Naive thymus-derived CD4-positive, alpha-beta T cell (primary cell): ENCODE measurements at places on chromosomes 12 and 14. TPM values are rescaled to one million over a fixed set of nuclear protein-coding genes. Genes with fewer than 3 reads are reported as not detected.

The SFSWAP gene
- 97.4 TPM for total RNA-seq

The STXBP6 gene
- not detected for total RNA-seq

The NAA25 gene
- total RNA-seq, result 42.1 TPM

The DNAI7 gene
- total RNA-seq, result 0.49 TPM

The GPD1 gene
- 1.1 TPM for total RNA-seq

The TMTC2 gene
- total RNA-seq, result 3.1 TPM

The CCDC175 gene
- not detected for total RNA-seq

The IFNG-AS1 gene
- total RNA-seq, result 1.8 TPM

The MGAT4C gene
- total RNA-seq, result not detected

DNA sequence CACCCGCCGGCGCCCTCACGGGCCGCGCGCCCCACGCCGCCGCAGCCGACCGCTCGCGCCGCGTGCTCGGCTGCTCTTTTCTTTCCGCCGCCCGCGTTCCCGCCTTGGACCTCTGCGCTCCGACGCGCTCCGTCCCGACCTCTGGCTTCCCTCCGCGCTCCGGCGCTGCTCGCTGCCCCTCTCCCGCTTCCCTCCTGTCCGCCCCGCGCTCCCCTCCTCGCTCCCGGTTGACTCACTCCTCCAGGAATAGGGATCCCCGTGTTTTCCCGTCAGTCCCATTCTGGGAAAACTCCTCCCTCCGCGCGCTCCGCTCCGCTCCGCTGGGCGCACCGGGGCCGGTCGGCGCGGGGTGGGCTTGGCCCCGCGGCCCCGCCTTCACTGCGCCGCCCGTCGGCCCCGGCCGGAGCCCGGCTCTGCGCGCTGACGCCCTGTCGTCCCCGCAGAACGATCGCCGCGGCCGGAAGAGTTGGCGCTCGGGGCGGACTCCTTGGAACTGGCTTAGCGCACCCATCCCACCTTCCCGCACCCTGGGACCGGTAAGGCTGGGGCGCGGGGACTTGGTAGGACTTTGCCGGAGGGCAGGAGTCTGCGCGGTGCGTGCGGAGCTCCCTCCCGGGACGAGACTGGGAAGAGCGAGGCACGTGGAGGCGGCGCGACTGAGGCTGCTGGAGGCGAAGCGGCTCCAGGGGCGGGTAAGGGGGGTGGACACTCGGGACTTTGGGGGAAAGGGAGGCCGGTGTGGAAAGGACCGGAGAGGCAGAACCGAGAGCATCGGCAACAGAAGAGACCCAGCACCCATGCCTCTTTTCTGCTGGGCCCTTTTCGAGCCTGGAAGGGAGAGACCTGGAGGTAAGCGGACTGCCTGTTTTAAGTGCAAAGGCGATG, 550 bp downstream of the TEAD4 start:
- no peak overlapping the region for H3K4me3 ChIP-seq
- no peaks in the 10 kb centered on the region for H3K4me1 ChIP-seq
- H3K27me3 ChIP-seq, result peaks cover 6% of the 10 kb centered on the region
- no peak for DNase-seq
- no peaks in the 10 kb centered on the region for H3K36me3 ChIP-seq
- H3K27ac ChIP-seq, result no peak overlapping the region

GRCh38 chr14:63492391-63492790, 50.8 kb downstream of the PPP2R5E start:
- DNase-seq, result no peak
- H3K4me3 ChIP-seq, result no peak overlapping the region
- no peak overlapping the region for H3K27ac ChIP-seq
- no peaks in the 10 kb centered on the region for H3K27me3 ChIP-seq
- no peaks in the 10 kb centered on the region for H3K4me1 ChIP-seq

- no peak for DNase-seq
- no peak overlapping the region for H3K27ac ChIP-seq
- H3K36me3 ChIP-seq, result no peaks in the 10 kb centered on the region
- no peaks in the 10 kb centered on the region for H3K4me1 ChIP-seq
- no peaks in the 10 kb centered on the region for H3K27me3 ChIP-seq
Measured at GRCh38 chr14:61636779-61637178, 58.5 kb upstream of the HIF1A start.

DNA sequence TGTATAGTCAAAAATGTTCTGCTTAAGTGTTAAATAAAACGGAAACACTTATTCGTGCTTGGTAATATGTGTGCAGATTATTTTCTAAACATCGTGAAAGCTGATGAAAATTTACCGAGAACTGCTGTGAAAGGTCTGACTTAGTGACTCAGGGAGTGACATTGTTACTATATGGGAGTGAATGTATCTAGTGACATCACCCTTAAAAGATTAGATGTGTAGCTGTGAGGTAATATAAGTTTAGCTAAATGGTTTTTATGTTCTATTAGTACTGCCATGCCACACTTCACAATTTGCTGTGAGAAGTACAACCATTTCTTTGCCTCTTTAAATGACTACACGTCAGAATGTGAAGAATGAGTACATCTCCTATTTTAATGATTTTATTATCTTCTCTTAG, 1.3 kb downstream of the COX8C start:
- H3K36me3 ChIP-seq, result no peaks in the 10 kb centered on the region
- no peak overlapping the region for H3K27ac ChIP-seq
- no peaks in the 10 kb centered on the region for H3K27me3 ChIP-seq
- H3K4me1 ChIP-seq, result no peaks in the 10 kb centered on the region
- no peak overlapping the region for H3K4me3 ChIP-seq

- no peak for DNase-seq
- H3K4me1 ChIP-seq, result peaks cover 11% of the 10 kb centered on the region
- no peak overlapping the region for H3K27ac ChIP-seq
- H3K27me3 ChIP-seq, result no peaks in the 10 kb centered on the region
- no peak overlapping the region for H3K4me3 ChIP-seq
Measured at GRCh38 chr12:122064780-122065588, 13.6 kb upstream of the MLXIP start.

DNA sequence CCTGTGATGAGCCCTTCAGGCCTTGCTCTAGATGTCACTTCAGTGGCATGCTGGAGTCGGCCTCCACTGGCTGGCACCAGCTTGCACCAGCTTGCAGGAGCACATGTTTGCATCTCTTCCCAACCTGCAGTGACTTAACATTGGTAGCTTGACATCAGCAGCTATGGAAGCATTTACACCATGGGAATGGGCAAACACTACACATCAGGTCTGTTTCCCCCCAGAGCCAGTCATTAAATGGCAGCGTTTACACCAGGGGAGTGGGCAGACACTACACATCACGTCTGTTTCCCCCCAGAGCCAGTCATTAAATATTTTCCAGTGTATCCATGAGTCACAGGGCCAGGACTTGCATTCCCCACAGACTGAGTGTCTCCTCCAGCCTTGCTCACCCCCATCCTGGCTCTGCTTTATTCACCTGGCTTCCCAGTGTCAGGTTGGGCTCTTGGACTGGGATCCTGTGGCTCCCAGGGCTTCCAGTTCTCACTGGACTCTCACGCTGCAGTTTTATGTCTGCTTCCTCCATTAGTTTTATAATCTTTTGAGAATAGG, 51.6 kb upstream of the VRK1 start:
- no peaks in the 10 kb centered on the region for H3K4me1 ChIP-seq
- H3K27me3 ChIP-seq, result peaks cover 3% of the 10 kb centered on the region
- no peaks in the 10 kb centered on the region for H3K36me3 ChIP-seq
- no peak overlapping the region for H3K27ac ChIP-seq
- DNase-seq, result no peak

DNA sequence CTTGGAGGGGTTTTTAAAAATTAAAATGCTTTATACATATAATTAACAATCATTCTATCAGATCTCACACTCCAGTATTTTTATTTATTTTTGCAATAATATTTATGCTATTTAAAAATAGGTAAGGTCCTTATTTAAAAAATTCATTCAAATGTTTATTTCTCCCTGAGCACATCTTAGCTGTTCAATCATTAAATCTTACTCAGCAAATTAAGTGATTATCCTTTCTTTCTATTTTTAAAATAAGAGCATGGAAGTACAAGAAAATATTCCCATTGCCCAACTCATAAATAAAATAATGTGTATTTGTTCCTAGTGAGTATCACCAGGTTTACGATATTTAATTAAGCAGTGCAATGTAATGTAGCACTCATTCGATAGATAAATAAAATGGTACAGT, 357.2 kb upstream of the RPL10L start:
- H3K4me3 ChIP-seq, result no peak overlapping the region
- no peaks in the 10 kb centered on the region for H3K36me3 ChIP-seq
- no peak overlapping the region for H3K27ac ChIP-seq
- H3K27me3 ChIP-seq, result no peaks in the 10 kb centered on the region
- no peak for DNase-seq
- H3K4me1 ChIP-seq, result no peaks in the 10 kb centered on the region

DNA sequence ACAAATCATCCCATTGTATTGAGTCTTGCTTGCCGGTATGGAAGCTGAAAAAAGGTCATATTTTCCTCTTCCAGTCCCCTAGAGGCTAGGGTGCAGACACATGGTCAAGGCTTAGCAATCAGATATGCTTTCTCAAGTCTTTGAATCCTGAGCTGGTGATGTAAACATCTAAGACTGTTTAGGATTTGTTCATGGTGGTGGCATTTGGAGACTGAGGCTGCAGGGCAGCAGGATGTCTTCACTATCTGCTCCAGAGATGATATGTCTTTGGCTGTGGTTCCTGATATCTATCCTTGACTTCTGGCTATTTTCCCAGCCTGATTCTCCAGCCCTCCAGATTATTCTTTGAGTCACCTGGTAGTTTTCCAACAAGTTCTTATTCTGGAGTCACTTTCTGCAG, 50.5 kb upstream of the DACT1 start:
- no peaks in the 10 kb centered on the region for H3K27me3 ChIP-seq
- H3K4me1 ChIP-seq, result no peaks in the 10 kb centered on the region
- H3K27ac ChIP-seq, result no peak overlapping the region
- DNase-seq, result no peak

DNA sequence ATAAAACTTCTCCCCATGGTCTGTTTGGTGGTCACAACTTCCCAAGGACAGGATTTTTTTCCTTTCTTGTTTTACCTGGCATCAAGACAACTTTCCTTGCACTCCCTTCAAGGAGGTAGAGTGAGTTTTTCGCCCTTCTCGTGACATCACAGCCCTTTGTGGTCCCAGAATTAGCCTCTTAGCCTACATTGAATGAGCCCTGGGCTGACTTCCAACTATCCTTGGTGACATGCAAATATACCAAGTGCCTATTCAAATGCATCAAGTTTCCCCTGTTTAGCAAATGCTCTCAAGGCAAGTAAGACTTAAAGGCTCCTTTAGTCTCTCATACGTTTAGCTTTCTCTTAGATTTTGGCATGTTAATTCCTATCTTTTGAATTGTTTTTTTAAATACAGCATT, 36.6 kb downstream of the TC2N start:
- no peak overlapping the region for H3K4me3 ChIP-seq
- H3K27ac ChIP-seq, result no peak overlapping the region
- peaks cover 22% of the 10 kb centered on the region for H3K4me1 ChIP-seq

- DNase-seq, result no peak
- H3K27me3 ChIP-seq, result no peaks in the 10 kb centered on the region
- no peaks in the 10 kb centered on the region for H3K4me1 ChIP-seq
- H3K4me3 ChIP-seq, result no peak overlapping the region
Measured at GRCh38 chr14:63297372-63298063, 21.2 kb downstream of the GPHB5 start.

DNA sequence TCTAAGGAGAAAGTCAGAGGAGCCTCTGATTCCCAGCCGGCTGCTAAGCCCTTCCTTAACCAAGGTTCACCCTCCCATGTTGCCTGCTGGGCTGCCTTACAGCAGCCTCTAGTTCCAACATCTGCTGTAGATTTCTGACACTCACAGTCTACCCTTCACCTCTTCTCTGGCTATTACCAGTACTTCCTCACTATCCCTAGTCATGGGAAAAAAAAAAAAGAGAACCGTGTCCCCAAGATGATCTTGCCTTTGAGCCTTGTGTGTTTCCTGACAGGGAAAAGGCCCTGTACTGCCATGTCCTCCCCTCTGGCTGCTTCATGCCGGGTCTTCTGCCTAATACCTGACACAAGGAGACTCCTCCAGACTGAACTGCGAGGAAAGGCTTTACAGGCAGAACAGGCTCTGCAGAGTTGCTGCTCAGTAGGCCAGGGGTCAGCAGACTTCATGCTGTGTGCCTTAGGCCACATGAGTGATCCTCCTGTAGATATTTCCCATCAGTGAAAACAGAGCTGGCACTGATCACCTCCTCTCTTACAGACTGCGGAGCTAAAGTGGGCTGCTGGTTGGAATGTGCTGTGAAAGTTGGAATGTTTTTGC, 46.8 kb downstream of the PRKCH start:
- no peak overlapping the region for H3K4me3 ChIP-seq
- peaks cover 91% of the 10 kb centered on the region for H3K4me1 ChIP-seq
- no peak for DNase-seq

DNA sequence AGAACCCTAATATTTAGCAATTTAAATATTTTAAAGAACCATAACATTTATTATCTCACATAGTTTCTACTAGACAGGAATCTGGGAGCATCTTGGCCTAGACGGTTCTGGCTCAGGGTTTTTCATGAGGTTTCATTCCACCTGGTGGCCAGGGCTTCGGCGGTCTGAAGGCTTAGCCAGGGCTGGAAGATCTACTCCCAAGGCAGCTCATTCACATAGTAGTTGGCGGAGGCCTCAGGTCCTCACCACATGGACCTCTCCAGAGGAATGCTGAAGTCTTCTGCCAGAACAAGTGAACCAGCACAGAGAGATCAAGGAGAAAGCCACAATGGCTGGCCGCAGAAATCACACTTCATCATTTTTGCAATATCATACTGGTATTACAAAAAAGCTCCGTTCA, 68.2 kb downstream of the SINHCAF start:
- H3K36me3 ChIP-seq, result no peaks in the 10 kb centered on the region
- no peaks in the 10 kb centered on the region for H3K27me3 ChIP-seq
- DNase-seq, result no peak

DNA sequence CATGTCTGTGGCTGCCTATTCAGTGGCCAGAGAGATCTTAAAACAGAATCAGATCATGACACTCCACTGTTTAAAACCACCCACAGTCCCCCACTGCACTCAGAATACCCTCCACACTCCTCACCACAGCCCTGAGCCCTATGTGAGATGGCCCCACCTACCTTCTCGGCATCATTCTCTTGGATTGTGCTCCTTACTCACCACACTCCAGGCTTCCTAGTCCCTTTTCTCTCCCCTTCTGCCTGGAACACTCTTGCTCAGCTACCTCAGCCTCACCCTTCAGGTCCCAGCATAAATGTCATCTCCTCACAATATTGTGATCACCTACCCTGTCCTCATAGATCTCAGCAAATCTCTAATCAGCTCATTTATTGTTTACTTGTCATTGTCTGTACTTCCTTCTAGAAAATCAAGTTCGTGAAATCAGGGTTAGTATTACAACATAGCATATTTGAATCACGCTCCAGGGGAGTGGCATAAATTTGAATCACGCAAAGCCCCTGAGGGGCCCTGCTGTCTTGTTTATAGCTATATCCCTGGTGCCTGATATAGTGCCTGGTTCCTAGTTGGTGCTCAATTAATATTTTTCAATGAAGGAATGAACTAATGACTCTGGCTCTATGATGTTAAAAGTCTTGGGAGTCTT, 42.8 kb downstream of the SLC35F4 start:
- H3K36me3 ChIP-seq, result no peaks in the 10 kb centered on the region
- no peak overlapping the region for H3K27ac ChIP-seq
- H3K4me3 ChIP-seq, result no peak overlapping the region
- DNase-seq, result no peak
- H3K27me3 ChIP-seq, result no peaks in the 10 kb centered on the region
